ENCODE measurements at places on chromosomes 6 and 20.

- no peak for DNase-seq
Observed at GRCh38 chr6:21441386-21441785, 152.2 kb upstream of the SOX4 start.

GRCh38 chr6:118933855-118934460 is 1.0 kb downstream of the MCM9 start:
- DNase-seq = no peak

- DNase-seq = no peak
Observed at GRCh38 chr6:168345896-168346754, 26.5 kb upstream of the DACT2 start.

DNA sequence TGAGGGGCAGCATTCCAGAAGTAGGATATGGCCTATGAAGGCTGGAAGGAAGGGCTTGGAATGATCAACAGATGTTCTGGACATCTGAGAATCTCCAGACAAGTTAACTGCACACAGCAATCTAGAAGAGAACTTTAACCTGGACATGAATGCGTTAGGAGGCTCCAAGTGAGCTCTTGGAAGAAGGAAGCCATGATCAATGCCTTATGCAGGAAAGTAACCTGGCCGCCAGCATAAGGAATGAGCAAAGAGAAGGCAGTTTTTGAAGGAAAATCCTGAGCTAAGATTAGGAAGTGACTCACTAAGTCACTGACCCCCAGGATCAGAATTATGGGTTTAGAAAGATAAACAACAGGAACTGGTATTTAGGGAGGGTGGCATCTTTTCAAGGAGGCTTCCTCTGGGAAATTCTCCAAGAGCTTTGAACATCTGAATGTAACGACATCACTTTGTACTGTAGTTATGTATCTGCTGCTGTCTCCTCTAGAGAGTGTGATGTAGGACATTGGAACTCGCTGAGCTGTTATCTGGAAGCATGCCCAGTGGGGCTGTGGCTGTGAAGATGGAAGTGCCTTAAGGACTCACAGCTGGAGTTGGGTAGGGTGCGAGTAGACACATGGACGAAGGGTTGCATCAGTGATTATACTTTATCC is 236.8 kb downstream of the PACRG start:
- DNase-seq = no peak

DNA sequence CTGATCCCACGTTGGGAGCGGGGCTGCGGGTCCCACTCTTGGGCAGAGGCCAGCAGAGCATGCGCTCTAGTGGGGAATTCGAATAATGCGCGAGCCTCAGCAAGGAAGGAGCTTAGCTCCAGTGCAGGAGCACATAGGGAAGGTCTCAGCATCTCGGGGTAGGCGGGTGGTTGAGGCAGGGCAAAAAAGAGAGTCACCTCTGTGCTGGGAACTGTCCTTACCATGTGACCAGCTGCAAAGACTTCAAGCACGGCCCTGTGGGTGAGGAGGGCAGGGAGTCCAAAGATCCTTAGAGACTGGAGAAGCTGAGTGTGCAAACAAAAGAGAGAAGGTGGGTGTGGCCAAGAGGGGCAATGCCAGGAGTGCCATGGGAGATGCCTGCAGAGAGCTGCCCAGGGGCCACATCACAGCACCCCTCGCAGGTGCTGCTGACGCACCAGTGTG is 79.2 kb upstream of the CD93 start:
- DNase-seq = peak; percentile 12

DNA sequence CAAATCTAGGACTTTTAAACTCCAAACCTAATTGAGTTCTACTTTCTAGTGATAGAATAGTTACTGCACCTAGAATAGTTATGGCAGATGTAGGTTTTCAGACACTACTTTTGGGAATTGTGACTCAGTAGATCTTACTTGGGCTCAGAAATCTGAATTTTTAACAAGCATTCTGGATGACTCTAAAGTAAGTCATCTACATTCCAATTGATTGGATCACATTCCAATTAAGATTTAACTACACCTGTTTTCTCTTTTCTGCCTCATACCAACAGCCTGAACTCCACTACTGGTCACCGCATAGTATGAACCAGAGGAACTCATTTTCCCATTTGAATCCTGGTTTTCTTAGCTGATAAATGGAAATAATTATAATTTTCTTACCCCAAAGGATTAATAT is 49.5 kb upstream of the TFAP2D start:
- DNase-seq = no peak

- no peak for DNase-seq
Observed at GRCh38 chr6:7171119-7171518, 63.4 kb downstream of the RREB1 start.

- DNase-seq = no peak
Observed at GRCh38 chr20:56630086-56630493, 984 bp downstream of the TFAP2C start.

GRCh38 chr20:57628047-57628961 is 8.1 kb upstream of the ZBP1 start:
- peak; percentile 61 for DNase-seq

GRCh38 chr20:48096212-48096875 is 311.1 kb upstream of the SULF2 start:
- DNase-seq = no peak

GRCh38 chr6:169545982-169546381 is 155.8 kb downstream of the WDR27 start:
- no peak for DNase-seq

- no peak for DNase-seq
Observed at GRCh38 chr6:147176795-147177194, 27.4 kb upstream of the STXBP5 start.

GRCh38 chr6:41587131-41587879 is 41.1 kb downstream of the FOXP4 start:
- no peak for DNase-seq

- DNase-seq = no peak
Observed at GRCh38 chr20:38818113-38819065, 12.9 kb downstream of the PPP1R16B start.

- DNase-seq = no peak
Observed at GRCh38 chr20:36861875-36862801, 13.8 kb upstream of the TLDC2 start.

- no peak for DNase-seq
Observed at GRCh38 chr20:7090811-7091210, 323.3 kb downstream of the BMP2 start.

GRCh38 chr6:111994791-111995190 is 59.1 kb upstream of the CCN6 start:
- DNase-seq = no peak

- peak; percentile 1 for DNase-seq
Observed at GRCh38 chr6:82040405-82041221, 206.9 kb downstream of the IBTK start.

DNA sequence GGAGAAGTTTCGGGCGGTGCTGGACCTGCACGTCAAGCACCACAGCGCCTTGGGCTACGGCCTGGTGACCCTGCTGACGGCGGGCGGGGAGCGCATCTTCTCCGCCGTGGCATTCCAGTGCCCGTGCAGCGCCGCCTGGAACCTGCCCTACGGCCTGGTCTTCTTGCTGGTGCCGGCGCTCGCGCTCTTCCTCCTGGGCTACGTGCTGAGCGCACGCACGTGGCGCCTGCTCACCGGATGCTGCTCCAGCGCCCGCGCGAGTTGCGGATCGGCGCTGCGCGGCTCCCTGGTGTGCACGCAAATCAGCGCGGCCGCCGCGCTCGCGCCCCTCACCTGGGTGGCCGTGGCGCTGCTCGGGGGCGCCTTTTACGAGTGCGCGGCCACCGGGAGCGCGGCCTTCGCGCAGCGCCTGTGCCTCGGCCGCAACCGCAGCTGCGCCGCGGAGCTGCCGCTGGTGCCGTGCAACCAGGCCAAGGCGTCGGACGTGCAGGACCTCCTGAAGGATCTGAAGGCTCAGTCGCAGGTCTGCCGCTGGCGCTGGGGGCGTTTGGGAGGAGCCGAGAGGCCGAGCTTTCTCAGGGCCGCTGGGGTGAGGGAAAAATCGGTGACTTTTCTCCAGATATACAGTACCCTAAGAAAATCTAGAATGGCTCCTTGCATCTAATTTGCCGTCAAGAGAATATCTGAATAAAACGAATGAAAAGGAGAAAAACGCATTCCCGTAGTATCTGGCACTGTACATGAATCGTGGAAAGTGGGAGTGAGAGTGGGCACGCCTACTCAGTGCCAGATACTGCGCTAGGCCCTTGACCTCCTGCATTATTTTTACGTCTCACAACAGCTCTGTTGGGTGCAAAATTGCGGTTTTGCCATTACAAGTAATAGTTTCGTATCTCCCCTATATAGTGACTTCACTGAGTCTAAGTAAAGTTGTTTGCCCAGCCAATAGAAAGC is 1.0 kb downstream of the CALHM6 start:
- DNase-seq = peak; percentile 46

GRCh38 chr6:31538805-31539400 is 2.9 kb downstream of the DDX39B start:
- DNase-seq = no peak

DNA sequence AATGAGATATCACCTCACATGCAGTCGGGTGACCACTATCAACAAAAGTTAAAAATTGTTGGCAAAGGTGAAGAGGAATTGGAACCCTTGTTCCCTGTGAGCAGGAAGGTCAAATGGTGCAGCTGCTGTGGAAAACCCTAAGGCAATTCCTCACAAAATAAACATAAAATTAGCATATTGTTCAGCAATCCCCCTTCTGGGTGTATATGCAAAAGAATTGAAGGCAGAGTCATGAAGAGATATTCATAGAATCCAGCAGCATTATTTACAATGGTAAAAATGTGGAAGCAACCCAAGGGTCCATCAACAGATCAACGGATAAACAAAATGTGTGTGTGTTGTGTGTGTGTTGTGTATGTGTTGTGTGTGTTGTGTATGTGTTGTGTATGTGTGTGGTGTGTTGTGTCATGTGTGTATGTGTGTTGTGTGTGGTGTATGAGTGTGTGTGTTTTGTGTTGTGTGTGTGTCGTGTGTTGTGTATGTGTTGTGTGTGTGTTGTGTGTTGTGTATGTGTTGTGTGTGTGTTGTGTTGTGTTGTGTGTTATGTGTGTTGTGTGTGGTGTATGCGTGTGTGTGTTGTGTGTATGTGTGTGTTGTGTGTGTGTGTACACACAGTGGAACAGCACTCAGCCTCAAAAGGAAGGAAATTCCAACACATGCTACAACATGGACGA is 245.1 kb downstream of the ERMARD start:
- no peak for DNase-seq

GRCh38 chr6:157635388-157636244 is 187.4 kb upstream of the SNX9 start:
- DNase-seq = no peak

DNA sequence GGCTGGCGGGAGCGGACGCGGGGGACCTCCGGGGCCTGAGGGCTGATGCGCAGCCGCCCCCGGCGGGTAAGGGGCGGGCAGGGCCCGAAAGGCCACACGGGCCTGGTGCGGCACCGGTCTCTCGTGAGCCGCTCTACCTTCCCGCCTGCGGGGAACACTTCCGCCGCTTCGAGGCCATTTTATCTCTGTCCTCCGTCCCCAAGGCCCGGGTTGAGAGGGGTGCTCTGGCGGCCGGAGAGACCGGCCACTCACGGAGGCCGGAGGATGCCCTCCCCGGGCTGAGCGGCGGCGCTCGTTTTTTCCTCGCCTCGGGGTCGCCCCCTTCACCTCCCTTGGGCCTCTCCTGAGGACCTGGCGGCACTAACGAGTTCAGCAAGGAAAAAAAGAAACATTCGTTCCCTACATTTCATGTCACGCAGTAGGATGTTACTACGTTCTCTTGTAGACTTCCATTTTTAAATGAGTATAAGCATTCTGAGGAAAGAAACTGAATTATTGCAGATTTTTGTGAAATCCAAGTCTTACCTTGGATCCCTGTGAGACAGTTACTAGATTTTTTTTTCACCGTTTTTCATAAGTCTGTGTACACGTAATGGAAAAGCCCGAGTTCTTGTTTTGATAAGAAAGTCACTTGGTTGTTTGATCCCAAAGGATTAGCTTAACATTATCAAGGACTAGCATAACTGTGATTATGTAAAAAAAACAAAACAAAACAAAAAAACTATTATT is 575 bp downstream of the WTAP start:
- DNase-seq = no peak

- DNase-seq = no peak
Observed at GRCh38 chr6:72534236-72534635, 87.6 kb upstream of the KCNQ5 start.

DNA sequence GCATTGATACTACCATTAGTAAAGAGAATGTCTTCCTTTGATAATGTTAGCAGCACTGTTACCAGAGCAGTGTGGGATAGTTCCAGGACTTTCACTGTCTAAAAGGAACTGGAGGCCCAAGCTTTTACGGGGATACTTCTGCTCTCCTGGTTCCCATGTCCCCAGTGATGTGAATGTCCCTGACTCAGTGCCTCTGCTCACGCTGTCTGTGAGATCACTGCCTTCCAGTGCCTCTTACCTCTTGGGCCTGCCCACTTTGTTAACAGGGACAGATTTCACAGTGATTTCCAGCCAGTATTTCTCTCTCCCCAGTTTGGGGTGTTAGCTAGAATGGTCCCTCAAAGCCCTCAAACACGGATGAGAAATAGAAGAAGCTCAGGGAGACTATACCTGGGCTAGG is 14.4 kb downstream of the PTPRA start:
- DNase-seq = no peak

- no peak for DNase-seq
Observed at GRCh38 chr6:142235791-142236190, 66.0 kb upstream of the ADGRG6 start.

DNA sequence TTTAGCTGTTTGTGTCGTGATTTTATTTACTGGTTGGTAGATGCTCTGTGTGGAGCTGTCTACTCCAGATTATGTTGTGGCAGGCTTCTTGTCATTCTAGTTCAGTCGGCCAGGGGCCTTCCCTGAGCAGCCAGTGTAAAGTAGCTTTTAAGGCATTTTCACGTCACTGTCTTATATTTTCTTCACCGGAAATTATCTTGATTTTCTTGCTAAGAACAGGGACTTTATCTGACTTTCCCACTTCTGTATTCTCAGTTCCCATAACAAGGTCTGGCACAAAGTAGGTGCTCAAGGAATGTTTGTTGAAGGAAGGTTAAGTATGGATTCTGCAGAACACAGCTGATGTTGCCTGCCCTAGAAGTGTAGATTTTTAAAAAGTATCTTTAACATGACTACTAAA is 868 bp downstream of the LTV1 start:
- no peak for DNase-seq

- no peak for DNase-seq
Observed at GRCh38 chr20:17627101-17627955, 54.7 kb downstream of the RRBP1 start.

DNA sequence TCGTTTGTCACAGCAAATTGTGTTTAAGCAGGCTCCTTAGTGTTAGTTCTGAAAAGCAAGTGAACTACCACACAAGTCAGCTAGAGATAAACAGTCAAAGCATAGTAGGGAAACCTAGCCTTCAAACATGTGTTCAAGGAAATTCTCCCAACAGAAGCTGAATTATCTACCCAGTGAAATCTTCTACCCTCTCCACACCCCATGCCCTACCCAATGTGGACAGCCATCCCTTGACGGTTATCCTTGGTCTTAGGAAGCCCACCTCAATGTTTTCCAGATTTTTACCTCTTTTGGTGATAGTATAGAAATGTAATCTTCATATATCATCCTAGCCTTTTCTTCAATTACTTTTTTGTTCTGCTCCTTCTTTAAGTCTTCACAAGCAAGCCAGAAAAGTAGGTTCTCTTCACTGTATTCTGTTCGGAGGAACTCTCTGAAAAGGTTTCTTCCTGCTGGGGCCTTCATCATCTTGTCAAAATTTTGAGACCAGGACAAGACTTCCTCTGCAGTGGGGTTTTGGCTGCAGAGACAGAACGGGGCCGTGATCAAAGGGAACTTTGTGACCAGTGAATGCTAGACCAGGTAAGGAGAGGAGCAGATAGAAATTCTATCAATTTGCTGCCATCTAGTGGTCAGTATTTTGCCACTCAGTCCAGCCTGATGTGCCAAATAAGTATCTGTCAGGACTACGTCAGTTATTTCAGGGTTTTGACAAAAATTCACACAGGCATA is 21.6 kb upstream of the MTRF1L start:
- DNase-seq = peak; percentile 44

Data from GDM1 (cell line).